ENCODE measurements at places on chromosomes 5 and 9.

- no peak for DNase-seq
These were observed 41.1 kb downstream of the FGF1 start for GRCh38 chr5:142644640-142645361.

GRCh38 chr5:53884844-53885243 is 324.4 kb downstream of the NDUFS4 start:
- DNase-seq = no peak

DNA sequence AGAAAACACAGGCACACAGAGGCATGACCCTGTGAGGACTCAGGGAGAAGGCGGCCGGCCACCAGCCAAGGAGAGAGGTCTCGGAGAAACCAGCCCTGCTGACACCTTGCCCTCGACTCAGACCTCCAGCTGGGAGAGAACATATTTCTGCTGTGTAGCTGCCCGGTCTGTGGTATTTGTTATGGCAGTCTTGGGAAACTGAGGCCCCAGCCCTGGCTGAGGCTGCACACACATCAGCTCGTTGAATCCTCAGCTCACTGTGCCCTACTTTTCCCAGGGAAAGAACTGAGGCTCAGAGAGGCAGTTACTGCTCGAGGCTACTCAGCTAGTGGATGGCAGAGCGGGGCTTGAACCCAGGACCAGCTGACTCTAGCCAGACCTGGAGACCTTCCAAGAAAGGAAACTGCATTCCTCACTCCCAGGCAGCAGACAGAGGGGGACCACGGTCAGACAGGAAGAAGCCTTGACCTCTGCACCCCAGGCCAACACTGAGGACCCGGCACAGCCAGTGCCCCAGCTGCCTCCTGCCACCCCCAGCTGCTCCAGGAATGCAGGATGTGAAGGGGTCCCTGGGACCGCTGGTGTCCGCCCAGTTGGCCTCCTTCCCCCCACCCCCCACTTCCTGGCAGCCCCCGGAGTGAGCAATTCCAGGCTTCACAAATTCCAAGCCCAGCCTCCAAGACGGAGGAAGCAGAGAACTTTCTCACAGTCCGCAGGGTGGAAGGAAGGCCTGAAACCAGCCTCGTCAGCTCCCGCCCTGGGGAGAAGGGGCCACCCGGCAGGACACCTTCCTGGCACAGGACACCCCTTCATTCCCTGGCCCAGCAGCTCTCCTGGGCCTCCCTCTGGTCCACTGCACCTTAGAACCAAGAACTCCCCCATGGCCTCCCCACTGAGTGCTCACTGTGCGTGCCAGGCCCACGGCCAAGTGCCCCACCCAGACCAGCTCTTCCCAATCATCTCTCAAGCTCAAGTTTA is 69.9 kb downstream of the LRSAM1 start:
- no peak for DNase-seq

DNA sequence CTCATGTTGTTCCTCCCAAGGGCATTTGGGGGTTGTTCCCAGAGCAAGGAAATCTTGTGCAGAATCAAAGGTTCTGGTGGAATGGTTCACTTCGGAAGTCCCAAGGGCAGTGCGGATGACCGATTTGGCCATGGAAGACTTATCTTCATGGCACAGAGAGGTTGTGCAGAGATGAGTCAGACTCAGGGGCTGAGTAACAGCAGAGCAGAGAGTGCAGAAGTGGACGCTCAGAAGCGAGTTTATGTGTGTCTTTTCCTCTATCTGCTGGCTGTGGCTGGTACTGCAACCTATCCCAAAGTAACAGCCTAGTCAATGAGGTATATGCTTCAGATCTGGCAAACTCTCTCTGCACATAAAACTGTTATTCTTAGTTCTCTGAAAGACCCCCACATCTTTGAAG is 118.1 kb downstream of the DPYSL3 start:
- no peak for DNase-seq

DNA sequence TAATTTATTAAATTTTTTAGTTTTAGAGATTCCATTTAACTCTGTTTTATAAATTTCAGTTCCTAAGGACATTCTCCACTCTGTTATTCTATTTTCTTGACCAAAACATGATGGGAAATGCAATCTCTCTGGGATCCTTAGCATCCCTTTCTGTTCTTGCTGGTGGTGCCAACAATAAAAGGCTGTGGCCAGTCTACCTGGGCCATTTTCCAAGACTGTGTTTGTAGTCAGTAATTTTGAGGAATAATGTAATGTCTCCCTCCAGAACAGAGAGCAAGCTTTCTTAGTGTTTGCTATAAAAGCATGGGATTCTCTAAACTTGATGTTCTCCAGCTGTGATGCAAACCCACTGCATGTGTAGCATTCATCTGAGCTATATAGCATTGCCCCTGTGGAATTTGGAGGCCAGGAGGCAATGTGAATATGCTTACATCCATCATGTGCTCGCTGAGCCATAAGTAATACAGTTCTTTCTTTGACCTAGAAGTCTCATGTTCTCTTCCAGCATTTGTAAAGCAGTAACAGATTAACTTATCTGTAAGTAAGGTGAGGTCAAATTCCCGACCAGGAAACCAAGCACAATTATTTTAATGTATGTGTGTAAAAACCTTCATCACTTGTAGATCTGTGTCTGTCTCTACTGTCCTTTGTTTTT is 211.5 kb upstream of the TAS2R1 start:
- no peak for DNase-seq

GRCh38 chr9:127005770-127006314 is 91.3 kb downstream of the RALGPS1 start:
- DNase-seq = no peak

GRCh38 chr5:98994611-98995010 is 65.8 kb upstream of the CHD1 start:
- DNase-seq = no peak

- DNase-seq = no peak
These were observed 359.2 kb downstream of the PRR16 start for GRCh38 chr5:120823328-120823727.

GRCh38 chr9:96781552-96781951 is 3.7 kb upstream of the ZNF510 start:
- no peak for DNase-seq

- no peak for DNase-seq
These were observed 39.7 kb downstream of the NDUFS6 start for GRCh38 chr5:1840741-1841521.

DNA sequence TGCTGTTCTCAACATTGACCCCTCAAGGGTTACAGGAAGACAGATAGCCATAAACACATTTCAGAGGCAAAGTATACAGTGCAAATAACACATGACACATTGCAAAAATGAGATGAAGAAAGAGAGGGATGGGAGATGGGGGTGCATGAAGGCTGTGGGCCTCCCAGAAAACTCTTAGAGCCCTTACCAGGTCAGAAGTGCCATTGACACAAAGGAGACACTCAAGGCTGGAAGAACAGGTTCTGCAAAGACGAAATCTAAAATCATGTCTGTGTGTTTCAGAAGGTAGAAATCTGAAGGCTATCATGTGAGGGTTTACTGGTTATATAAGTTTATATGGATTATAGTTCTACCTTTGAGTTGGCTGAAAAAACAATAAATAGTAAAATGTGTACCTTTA is 318.8 kb downstream of the BNC2 start:
- no peak for DNase-seq

GRCh38 chr9:4828761-4829160 is 36.0 kb downstream of the RCL1 start:
- DNase-seq = no peak

- no peak for DNase-seq
These were observed 49.9 kb upstream of the GDNF start for GRCh38 chr5:37889612-37890317.

- no peak for DNase-seq
These were observed 512.6 kb downstream of the RAB3C start for GRCh38 chr5:59095480-59095879.

DNA sequence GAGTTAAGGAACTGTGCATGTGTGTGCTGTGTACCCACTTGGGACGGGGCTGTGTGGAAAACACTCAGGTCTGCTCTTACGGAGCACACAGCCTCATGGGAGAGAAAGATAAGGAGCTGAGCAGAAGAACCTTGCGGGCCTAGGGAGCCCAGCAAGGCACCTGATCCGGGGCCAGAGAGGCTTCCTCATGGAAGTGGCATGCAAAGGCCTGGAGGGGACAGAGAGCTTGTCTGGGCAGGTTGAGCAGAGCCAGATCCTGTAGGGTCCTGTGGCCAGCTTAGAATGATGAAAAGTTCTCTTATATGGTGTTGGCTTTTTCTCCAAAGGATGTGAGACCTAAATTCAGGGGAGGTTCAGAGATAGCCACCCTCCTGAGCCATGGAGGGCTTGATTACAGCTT is 45.2 kb downstream of the NEK6 start:
- no peak for DNase-seq

- DNase-seq = no peak
These were observed 85.1 kb downstream of the BRINP1 start for GRCh38 chr9:119284118-119284517.

- DNase-seq = peak; percentile 33
These were observed 125.3 kb upstream of the DAPK1 start for GRCh38 chr9:87372356-87372851.

DNA sequence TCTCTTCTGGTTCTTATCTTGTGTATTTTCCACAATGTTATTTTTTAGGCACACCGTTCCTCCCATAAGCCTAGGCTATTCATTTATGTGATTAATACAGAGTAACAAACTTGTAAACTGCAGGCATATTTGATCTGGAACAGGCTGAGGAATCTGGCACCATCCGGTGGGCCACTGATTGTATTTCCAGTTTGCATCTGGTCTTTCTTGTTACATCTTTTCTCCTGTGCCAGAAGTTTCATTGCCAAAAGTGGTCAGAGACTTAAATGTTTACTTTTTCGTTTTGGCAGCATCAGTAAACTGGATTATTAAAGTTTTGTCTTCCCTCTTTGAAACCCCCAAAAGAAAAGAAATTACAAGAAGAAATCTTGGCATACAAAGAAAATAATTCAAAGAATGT is 17.9 kb upstream of the ZCCHC7 start:
- no peak for DNase-seq

- no peak for DNase-seq
These were observed 135.2 kb downstream of the C9orf152 start for GRCh38 chr9:110072597-110073355.

- DNase-seq = no peak
These were observed 109.6 kb upstream of the MOCS2 start for GRCh38 chr5:53219174-53219573.

- no peak for DNase-seq
These were observed 34.9 kb downstream of the SNX18 start for GRCh38 chr5:54552446-54552845.

- no peak for DNase-seq
These were observed 74.5 kb downstream of the MAPKAP1 start for GRCh38 chr9:125632321-125633115.

- no peak for DNase-seq
These were observed 131.3 kb downstream of the MACIR start for GRCh38 chr5:103389846-103390245.

DNA sequence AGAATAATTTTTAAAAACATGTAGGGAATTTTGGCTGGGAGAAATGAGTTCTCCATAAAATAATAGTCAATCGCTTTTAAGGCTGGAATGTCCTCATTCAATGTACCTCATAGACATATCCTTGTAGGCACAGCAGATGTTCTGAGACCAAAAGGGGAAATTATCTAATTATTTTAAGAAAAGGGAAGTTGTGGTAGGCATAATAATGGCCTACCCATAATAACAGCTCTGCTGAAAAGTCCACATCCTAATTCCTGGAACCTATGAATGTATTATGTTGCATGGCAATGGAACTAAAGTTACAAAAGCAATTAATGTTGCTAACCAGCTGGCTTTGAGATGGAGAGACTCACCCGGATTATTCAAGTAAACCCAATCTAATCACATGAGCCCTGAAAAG is 216.1 kb downstream of the TRIM36 start:
- no peak for DNase-seq

- no peak for DNase-seq
These were observed 18.3 kb upstream of the ECPAS start for GRCh38 chr9:111502506-111502905.

GRCh38 chr5:35859101-35859661 is 2.5 kb downstream of the IL7R start:
- DNase-seq = no peak

DNA sequence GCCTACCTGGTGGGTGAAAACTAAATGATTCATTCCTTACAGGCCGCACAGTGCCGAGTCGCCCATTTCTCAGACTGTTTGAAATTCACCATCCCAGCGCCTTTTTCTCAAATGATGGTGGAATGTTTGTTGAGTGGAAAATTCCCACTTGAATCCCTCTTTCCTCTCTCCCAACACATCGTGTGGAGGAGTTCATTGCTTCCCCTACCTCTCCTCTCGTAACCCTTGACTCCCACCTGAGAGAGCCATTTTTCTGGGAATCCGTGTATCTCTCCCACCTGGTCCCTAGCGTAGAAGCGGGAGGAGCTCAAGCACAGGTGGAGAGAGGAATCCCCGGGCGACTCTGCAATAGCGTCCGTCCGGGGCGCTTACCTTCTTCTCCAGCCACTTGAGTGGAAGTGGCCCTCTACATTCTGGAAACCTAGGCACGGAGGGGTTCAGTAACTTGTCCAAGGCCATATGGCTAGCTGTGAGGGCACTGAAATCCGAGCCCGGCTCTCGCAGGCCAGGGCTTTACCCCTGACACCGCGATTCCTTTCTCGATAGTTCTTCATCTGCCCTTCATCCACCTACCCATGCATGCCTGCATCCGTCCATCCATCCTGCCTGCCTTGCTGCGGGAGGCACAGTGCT is 683 bp downstream of the OSMR start:
- no peak for DNase-seq

GRCh38 chr9:4855841-4856240 is 63.1 kb downstream of the RCL1 start:
- no peak for DNase-seq

- DNase-seq = no peak
These were observed 1975.3 kb upstream of the CDH6 start for GRCh38 chr5:29218138-29218537.

DNA sequence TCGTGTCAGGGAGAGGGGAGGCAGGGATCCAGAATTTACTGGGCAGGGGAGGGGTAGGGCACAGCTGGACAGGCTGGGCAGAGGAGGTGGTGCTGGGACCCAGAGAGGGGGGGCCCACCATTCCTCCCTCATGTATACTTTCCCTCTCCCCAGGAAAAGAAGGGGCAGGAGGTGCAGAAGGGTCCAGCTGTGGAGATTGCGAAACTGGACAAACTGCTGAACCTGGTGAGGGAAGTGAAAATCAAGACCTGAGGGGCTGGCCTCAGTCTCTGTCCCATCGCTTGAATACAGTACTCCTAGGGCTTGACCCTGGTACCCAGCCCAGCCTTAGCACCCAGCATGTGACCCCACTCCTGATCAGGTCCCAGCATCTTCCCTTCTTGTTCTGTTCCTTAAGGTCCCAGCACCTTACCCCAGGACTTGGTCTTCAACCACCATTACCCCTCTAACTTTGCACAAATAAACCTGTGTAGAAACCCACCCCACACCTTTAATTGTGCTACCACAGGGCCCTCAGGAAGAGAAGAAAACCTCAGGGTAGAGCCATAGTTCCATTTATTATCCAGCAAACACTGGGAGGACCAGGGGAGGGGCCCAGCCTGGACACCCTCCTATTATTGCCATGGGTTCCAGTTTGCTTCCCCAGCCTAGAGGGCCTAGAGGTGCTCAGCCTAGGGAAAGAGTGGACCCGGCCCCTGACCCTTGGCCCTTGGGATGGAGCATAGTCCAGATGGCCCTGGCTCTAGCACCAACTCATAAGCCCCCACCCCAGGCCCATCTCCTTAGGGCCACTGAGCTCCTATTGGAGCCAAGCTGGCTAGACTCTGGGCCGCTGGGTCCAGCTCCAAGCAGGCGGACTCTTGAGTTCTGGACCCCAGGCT is 2.0 kb downstream of the ENHO start:
- DNase-seq = no peak

GRCh38 chr5:14212838-14213237 is 69.7 kb downstream of the TRIO start:
- DNase-seq = no peak

- DNase-seq = peak; percentile 53
These were observed 28.8 kb downstream of the TMEM174 start for GRCh38 chr5:73201547-73202513.

- DNase-seq = no peak
These were observed 68.0 kb upstream of the ALDH1A1 start for GRCh38 chr9:73020877-73021276.
